ENCODE measurements at places on chromosomes 2 and 18.

DNA sequence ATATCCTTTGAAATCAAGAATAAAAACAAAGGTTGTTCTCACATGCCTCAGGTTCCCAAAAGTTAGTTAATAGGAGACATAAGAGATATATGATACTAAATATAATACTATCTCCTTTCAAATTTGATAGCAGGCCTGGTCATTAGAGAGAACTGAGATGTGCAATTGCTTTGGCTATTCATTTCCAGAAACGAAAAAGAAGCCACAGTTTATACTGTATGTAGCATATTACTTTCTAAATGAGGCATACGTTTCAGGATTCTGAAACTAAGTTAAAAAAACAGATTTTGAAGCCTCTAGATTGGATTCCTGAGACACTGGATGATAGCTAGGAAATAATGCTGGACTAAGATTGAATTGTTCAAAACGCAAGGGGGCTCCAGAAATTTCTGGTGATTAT, 7.1 kb downstream of the PPP1R1C start:
- DNase-seq = no peak

GRCh38 chr2:206004004-206004693, 81.8 kb downstream of the INO80D start:
- DNase-seq = no peak

DNA sequence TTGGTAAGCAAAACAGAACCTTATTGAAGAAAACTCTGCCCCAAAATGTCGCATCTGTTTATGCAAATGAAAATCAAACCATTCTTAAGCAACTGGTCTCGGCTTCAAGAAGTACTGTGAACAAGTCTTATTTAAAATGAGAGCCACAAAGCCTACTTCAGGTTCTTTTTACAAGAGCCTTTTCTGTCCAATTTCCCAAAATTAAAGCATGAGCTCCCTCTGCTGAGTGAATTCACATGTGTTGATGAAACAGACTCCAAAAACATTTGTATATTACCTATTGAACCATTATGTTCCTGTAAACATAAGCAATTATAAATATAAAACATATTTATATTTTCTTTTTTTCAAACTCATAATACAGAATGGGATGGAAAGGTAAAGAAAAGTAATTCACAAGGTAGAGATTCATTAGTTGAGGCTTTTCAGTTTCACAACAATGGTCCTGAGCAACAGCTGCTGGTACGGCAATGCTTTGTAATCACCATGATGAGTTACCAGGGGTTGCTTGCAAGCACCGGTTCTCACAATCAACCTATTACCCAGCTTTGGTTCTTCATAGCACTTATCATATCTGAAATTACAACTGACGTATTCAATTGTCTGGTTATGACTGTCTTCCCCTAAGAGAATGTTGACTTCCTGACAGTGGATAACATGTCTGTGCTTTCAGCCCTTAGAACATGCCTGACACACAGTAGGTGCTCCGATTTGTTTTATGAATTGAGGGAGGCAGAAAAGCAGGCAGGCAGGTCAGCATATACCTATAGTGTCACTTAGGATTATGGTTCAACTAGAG, 108.4 kb upstream of the BZW1 start:
- peak; percentile 70 for DNase-seq

DNA sequence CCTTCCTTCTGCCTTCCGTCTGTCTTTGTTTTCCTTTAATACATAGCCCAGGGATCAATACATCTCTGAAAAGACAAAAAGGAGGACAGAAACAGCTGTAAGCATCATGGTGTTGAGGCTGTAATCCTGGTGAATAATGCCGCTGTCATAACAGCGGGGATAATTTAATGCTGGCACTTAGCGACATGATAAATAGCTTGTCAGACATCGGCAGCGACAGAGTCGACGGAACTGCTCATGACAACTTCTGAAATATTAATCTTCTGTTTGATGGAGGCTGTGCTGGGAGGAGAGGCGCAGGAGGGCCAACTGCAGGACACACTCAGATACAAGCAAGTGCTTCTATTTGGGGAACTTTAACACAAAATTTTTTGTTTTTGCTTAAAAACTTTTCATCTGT, 602.2 kb downstream of the GALR1 start:
- DNase-seq = no peak

- DNase-seq = peak; percentile 88
These were observed 665.1 kb upstream of the ZEB2 start for GRCh38 chr2:145184741-145185651.

GRCh38 chr2:206396211-206396610, 47.1 kb upstream of the ADAM23 start:
- no peak for DNase-seq

- no peak for DNase-seq
These were observed 30.9 kb downstream of the HAUS1 start for GRCh38 chr18:46134920-46135675.

DNA sequence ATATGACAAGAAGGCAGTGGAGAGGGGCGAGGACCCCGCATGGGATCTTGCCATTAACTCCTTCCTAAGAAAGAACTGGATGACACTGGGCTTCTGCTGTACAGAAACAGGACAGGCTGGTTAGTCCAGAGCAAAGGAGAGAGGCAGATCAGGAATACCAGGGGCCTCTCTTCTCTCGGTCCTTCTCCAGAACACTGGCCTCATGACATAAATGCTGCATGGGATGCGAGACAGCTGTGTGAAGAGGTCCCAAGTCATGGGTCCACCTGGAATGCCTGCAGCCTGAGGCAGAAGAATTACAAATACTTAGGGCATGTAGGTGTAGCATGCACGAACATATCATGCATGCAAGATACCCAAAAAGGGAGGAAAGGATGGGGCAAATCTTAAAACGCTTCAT, 9.1 kb downstream of the MBOAT2 start:
- DNase-seq = no peak

DNA sequence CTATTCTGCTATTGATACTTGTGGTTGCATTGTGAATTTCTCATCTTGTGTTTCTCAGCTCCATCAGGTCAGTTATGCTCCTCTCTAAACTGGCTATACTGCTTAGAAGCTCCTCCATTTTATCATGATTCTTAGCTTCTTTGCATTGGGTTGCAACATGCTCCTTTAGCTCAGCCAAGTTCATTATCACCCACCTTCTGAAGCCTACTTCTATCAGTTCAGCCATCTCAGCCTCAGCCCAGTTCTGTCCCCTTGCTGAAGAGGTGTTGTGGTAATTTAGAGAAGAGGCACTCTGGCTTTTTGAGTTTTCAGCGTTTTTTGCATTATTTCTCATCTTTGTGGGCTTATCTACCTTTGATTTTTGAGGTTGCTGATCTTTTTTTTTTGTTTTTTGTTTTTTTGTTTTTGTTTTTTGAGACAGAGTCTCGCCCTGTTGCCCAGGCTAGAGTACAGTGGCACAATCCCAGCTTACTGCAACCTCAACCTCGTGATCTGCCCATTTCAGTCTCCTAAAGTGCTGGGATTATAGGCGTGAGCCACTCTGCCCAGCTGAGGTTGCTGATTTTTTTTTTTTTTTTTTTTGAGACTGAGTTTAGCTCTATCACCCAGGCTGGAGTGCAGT, 36.0 kb downstream of the ANKRD12 start:
- no peak for DNase-seq

DNA sequence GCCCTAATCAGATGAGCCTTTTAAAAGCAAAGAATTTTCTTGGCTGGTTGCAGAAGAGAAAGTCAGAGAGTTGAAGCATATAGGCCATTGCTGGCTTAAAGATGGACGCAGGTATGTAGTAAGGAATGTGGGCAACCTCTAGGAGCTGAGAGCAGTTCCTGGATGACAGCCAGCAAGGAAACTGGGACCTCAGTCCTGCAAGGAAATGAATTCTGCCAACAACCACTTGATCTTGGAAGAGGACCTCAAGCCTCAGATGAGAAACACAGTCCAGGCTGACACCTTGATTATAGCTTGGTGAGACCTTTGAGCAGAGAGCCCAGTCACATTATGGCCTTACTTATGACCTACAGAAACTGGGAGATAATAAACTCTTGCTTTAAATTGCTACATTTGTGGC, 15.7 kb downstream of the PHOSPHO2 start:
- no peak for DNase-seq

DNA sequence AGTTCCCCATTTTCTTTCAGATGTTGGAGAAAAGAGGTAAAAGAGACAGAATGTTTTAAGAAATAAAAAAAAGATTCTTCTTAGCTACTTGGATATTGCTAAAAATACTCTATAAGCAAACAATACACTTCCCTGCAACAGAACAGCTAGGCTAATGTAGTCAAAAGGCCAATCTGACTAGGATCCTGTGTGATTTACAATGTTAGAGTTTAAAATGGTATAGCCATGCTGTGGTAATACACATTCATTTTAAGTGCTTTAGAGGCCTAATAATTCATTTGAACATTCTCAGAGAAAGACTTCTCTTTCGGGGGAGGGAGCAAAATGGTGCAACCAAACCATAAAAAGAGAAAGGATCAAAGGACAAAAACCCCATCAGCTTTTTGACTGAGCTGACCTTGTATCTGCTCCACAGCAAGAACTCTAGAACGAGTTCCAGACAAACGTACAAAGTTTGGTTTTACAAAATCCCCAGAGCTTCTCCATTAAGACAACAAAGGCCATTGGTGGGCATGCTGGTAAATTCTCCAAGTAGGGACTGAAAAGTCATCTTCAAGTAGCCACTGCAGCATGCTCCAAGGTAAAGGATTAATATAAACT, 200.2 kb downstream of the STK39 start:
- no peak for DNase-seq

- DNase-seq = peak; percentile 48
These were observed at the start of gene SCN9A for GRCh38 chr2:166375736-166376487. TSS of gene SCN9A (minus strand) at chr2:166375944. CDS start at chr2:166311756, 64,188 bp downstream.

GRCh38 chr2:2452961-2453360, 121.9 kb upstream of the MYT1L start:
- DNase-seq = peak; percentile 24

GRCh38 chr2:231752061-231752460, 29.0 kb downstream of the PDE6D start:
- no peak for DNase-seq

DNA sequence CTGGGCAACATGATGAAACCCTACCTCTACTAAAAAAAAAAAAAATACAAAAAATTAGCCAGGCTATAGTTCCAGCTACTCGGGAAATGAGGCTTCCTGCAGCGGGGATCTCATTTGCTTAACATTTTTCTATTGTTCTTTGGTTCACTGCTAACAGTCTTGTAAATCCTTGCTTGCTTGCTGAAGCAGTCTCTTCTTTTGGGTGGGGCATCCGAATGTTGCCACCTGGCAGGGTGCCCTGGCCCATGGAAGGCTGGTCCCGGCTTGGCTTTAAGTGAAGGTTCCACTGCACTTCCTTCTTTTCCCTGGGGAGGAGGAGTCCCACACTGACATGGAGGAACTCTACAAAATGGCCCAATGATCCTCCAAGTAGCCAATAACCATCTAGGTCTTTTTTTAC, 6.0 kb upstream of the ANKRD29 start:
- DNase-seq = no peak

DNA sequence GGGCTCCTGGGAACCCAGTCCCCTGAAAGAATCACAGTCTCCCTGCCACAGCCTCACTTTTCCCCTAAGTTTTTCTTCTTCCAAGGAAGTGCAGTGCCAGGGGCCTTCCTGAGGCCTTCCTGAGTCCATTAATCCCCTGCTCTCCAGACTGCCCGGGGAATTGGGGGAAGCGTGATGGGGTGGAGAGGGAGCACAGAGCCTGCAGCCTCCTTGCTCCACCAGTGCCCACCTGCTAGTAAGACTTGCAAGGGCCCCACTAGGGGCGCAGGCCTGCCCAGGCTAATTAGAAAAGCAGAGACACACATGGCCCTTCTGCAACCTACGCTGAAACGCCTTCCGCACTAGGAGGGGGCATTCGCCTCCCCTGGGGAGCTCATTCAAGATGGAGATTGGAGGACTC, 110.6 kb downstream of the MRO start:
- DNase-seq = no peak

DNA sequence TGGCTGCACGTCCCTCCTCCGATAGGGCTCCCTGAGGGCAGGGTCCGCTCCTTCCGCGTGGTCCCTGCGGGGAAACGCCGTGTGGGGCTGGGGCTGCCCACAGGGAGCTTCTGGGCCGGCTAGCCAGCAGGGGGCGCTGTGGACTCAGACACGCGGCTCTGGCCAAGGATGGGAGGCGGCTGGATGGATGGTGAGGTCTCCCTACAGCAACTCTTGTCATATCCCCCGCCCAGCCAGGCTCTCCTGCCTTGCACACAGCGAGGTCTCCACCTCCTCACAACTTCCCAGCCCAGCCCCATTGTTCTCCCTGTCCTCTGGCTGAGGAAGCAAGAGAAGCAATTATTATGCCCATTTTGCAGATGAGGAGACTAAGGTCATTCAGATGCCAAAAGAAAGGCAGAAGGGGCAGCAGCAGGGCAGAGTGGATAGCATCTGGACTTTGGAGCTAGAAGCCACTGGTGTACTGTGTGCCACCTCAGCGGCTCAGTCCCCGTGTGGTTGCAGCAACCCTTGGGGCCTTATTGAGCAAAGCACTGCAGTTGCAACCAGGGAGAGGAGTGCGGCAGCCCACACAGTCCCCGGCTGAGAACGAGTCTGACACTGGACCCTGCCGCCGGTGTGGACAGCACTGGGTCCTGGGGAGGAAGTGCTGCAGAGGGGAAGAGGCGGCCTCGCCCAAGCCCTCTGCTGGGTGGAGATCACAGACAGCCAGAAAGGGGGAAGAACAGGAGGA, 99.0 kb downstream of the ZFP36L2 start:
- DNase-seq = peak; percentile 45

DNA sequence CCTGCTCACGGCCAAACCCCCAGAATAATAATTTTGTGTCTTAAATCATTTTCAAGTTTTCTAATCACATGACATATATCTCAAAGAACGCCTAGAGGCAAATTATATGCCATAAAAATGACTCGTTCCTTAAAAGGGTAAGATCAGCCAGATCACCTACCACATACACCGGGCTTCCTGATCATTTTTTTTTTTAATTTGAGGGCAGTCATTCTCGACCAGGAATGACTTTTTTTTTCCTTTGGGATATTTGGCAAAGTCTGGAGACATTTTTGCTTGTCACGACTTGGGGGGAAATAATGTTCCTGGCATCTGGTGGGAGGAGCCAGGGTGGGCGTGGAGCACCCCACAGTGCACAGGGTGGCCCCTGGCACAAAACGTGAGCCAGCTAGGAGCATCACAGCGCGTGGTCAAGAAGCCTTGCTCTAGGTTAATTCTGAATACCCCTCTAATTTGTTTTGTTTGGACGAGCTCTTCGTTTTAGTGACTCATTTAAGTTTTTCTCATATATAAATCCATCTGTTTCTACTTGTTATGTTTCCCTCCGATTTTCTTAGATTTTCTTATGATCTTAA, 94.9 kb downstream of the TWIST2 start:
- peak; percentile 55 for DNase-seq

DNA sequence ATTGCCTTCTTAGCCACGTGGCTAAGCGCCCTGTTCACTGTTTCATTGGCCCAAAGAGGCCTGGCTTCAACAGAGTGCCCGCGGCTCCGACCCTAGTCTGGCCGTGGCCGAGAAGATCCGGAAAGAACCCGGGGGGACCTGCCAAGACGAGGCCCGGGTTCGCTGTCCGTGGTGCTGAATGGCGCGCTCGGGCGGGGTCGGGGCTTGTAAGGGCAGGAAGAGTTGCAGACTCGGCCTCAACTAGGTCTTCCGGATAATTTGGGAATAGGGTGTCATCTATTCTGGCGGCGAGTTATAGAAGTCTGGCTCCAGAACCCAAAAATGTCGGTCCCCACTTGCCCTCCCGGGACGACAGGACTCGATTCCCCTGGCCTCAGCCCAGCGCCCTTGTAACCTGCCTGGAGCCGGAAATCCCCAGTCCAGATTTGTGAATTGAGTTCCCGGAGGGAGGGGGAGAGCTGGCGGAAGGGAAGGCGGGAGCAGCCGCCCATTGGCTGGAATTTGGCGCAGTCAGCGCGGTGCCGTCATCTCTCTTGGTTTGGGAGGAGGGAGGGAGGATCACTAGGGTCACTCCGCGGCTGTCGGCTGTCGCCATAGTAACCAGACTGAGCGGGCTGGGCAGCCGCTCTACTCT, 3.5 kb downstream of the CDK5R2 start:
- DNase-seq = peak; percentile 45

Measured in fibroblast of skin of right quadriceps (primary cell).